Stimulated activated CD4-positive, alpha-beta T cell treated with anti-CD3 and anti-CD28 coated beads, TNF-alpha, amount 100 ng/mL, for 48 hours (primary cell): ENCODE measurements at places on chromosomes 1 and 21.

DNA sequence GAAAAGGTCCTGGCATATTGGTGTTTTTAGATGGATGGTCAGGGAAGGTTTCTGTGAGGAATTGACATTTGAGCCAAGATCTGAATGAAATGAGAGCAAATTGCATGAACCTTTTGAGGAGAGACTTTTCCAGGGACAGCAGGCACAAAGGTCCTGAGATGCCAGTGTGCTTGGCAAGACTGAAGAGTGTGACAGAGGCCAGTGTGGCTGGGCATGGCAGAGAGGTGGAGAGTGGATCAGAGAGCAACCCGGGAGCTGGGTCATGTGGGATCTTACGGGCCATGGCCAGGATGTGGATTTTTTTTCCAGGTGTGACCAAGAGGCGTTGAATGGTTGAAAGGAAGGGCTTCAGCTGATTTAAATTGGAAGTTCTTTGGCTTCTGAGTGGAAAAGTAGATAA is 3.4 kb downstream of the SCCPDH start:
- no peak for DNase-seq

DNA sequence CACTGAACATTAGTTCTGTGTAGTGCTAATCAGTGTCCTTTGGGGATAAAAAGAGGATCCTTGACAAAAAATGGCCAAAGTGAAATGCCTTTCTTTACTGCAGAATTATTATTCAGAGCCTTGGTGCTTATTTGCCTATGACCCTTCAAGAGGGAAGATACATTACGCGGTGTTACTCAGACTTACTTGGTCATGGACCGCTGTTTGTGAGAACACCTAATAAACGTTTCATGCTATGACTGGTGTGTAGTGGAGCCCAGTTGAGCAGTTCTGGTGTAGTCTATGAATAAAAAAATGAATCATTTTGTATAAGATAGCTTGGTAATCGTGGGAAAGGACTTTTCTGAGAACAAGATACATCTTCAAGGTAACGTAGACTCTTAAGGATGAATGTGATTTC is 8.3 kb downstream of the NFYC start:
- no peak for DNase-seq

DNA sequence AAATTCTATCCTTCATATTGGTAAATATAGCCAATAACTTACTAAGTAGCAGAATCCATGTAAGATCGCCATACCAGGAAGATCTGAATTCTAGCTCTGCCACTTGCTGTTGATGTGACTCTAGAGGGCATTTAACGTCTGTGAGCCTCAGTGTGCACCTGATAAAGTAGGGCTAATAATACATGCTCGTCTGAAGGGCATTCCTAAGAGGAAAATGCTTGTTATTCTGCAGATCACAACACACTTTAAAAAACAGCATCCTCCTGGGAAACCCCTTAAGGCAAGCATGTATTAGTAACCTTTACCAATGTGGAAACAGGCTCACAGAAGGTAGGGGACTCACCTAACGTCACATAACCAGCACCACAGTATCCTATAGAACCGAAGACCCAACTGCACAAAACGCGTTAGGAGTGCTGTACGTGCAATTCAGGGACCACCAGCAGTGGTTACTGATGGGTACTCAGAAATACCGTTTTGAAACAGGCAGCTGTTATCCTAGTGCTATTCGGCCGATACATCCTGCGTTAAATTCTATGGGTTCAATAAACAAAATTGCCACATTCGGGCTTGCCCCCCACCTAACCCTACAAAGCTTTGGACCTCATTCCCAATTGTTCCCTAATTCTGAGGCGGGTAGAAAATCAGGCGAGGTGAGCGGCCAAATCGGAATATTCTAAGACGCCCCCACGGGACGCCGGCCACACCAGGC is 758 bp downstream of the DEPDC1 start:
- DNase-seq = no peak

- DNase-seq = no peak
Observed at GRCh38 chr1:223834660-223835263, 11.0 kb downstream of the TP53BP2 start.

- peak; percentile 67 for DNase-seq
Observed at GRCh38 chr1:65254320-65255034, 54.9 kb upstream of the DNAJC6 start.

- DNase-seq = no peak
Observed at GRCh38 chr1:240591564-240591963, 20.4 kb downstream of the GREM2 start.

GRCh38 chr1:29354511-29355098 is 118.3 kb downstream of the PTPRU start:
- no peak for DNase-seq

DNA sequence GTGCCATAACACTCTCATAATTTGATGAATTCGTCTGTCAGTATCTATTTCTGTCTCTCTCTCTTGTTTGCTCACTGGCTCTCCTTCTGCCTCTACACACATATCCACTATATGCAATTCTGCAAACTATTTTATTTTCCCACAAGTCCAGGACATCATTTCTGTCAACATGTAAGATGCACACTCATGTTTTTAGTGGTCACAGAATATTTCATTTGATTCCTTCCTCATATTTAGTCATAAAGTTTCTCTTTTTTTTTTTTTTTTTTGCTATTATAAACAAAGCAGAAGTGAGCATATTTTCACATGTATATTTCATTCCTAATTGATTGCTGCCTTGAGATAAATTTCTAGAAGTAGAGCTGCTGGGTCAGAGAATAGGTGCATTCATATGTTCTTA is 165.3 kb downstream of the PGBD5 start:
- no peak for DNase-seq

GRCh38 chr1:232390590-232390989 is 239.3 kb downstream of the SIPA1L2 start:
- DNase-seq = no peak

- DNase-seq = no peak
Observed at GRCh38 chr1:228216371-228217320, 8.8 kb downstream of the OBSCN start.

- no peak for DNase-seq
Observed at GRCh38 chr1:108829498-108829916, 27.4 kb downstream of the AKNAD1 start.

GRCh38 chr21:38413958-38414548 is 84.2 kb downstream of the ERG start:
- no peak for DNase-seq

GRCh38 chr1:29563092-29563491 is 326.8 kb downstream of the PTPRU start:
- DNase-seq = no peak

DNA sequence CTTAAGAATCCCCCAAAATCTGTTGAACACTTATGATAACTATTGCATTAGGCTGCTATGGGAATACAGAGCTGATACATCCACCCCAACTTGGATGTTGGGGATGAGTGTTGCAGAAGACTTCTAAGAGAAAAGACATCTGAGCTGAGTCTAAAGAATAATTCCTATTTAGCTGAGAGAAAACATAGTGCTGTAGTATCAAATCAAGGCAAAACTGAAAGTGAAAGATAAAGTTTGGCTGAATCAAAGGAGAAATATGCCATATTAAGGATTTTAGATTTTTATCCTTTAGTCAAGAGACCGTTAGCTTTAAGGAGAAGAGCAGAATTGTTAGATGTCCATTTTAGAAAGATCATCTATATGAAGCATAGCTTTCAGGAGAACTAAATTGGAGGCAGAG is 726.9 kb upstream of the PTBP2 start:
- DNase-seq = no peak

GRCh38 chr1:185448591-185449186 is 131.6 kb upstream of the IVNS1ABP start:
- no peak for DNase-seq

DNA sequence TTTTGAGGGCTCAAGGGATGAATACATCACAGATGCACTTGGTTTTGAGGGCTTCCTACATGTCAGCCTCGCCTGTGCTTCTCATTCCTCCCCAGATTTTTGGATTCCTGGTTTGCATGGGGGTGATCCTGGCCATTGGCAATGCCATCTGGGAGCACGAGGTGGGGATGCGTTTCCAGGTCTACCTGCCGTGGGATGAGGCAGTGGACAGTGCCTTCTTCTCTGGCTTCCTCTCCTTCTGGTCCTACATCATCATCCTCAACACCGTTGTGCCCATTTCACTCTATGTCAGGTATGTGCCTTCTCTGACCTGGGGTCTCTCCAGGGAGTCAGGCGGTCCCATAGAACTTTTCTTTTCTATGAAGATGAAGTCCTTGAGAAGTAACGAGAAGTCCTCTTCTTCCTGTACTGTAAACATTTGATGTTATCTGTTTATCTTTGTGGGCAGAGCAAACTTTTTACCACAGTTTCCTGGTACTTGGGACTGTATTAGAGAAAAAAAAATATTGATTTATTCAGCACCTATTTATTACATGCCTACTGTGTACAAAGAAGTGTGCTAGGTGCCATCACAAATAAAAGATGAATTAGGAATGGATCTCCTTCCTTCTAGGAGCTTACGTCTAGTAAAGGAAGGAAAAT is 12.0 kb downstream of the ATP8B2 start:
- DNase-seq = no peak

- DNase-seq = no peak
Observed at GRCh38 chr1:35298464-35298863, 30.0 kb downstream of the ZMYM4 start.

GRCh38 chr1:232250838-232251237 is 379.1 kb downstream of the SIPA1L2 start:
- no peak for DNase-seq

GRCh38 chr1:111620441-111620971 is 917 bp downstream of the RAP1A start:
- no peak for DNase-seq

DNA sequence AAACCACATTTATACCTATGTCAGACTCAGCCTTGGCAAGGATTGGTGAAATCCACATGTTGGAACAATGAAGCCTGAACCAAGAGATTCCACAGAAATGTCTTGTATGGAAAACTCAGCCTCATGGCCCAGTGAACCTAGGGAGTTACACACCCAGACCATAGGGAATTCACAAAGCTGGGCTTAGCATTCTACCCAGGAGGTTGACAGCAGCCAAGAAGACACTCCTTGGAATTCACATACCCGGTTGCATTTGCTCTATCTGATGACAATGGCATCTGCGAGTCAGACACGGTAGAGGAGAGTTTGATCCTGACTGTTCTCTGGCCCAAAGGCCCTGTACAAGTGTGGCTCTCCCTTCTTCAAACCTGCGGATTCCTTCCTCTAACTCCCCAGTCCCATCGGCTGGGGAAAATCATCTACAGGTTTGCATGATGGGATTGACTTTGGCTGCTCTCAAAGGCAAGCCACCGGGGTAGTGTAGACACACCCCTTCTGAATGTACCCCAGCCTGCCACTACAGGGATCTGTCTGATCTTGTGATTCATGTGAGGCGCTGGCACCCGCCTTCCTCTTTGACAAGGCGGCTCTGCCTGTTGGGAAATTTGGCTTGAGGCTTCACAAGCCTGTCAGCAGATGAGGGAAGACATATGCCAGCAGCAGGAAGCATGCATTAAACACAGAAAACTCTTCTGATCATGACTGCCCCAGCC is 297.3 kb upstream of the KAZN start:
- DNase-seq = no peak

- DNase-seq = no peak
Observed at GRCh38 chr1:3369446-3370076, 84.9 kb upstream of the ARHGEF16 start.

- no peak for DNase-seq
Observed at GRCh38 chr21:45570826-45571601, 28.8 kb upstream of the SLC19A1 start.

GRCh38 chr21:17987382-17988101 is 168.4 kb upstream of the C21orf91 start:
- no peak for DNase-seq

- no peak for DNase-seq
Observed at GRCh38 chr1:58818075-58818474, 34.2 kb upstream of the JUN start.

GRCh38 chr1:222040121-222040805 is 298.4 kb upstream of the DUSP10 start:
- DNase-seq = no peak

DNA sequence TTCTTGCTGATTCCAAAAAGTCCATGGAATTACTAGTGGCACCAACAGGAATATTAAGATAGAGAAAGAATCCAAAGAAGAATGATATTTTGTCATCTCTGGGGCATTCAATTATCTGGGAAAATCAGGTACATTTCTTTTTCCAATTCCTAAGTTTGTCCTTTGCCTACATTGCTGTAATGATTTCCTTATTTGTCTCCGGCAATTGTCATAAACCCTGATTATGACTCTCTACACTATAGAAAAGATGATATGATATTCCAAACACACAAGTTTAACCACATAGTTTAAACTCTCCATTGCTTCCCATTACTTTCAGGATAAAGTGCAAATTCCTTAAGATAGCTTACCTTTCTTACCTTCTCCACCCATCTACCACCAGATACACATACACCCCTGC is 647.0 kb downstream of the PLPP3 start:
- no peak for DNase-seq
